Activated T-helper 1 cell treated with anti-CD3 and anti-CD28 coated beads, Interleukin-2, amount 50 U/mL, for 16 hours (primary cell): ENCODE measurements at places on chromosomes 1 and 21.

- DNase-seq = no peak
Observed at GRCh38 chr21:26095131-26095530, 75.4 kb downstream of the APP start.

DNA sequence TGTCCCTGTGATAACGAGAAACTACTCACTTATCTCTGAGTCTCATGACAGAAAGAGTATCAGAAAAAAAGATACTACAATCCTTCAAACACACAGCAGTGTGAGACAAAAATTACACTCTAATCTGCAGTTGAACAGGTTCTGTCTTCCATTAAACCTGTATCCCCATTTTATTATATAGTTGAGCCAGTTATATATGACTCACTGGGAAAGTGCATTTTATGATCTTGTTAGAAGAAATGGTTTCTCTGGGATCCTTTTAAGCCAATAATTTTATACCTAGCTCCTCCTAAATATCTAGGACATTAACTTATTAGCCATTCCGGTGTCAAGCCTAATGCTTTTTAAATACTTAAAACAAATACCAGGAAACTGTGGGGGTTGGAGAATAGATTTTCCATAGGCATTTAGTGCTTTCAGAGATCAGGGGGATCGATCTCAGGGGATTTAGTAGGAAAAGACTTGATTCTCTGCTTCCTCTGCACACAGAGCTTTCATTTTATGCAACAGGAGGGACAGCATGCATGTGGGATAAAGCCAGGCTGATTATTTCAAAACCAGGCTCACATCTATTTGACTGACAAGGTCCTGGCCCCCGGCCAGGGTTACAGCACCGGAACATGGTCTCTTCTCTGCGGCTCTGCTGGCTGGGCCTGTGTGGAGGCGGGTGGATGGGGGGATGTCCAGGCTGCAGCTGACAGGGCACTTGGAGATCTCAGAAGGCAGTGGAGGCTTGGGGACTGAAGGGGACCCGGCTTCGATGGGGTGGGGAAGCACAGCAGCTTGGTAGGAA, 310.6 kb downstream of the DISC1 start:
- no peak for DNase-seq

DNA sequence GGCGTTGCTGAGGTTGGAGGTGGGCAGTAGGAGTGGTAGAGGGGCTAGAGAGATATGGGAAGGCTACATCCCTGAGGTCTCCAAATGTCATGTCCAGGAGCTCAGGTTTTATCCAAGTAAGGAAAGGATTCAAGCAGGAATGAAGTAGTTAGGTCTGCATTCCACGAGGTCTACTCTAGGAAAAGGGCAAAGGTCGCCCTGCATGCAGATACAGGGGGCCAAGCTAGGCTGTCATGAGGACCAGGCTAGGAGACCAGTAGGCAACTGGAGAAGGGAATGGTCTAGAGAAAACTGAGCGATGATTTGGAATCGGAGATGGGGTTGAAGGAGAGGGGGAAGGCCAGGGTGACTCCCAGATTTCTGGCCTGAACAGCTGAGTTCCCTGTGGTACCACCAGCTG, 48.7 kb downstream of the IRF2BP2 start:
- no peak for DNase-seq

DNA sequence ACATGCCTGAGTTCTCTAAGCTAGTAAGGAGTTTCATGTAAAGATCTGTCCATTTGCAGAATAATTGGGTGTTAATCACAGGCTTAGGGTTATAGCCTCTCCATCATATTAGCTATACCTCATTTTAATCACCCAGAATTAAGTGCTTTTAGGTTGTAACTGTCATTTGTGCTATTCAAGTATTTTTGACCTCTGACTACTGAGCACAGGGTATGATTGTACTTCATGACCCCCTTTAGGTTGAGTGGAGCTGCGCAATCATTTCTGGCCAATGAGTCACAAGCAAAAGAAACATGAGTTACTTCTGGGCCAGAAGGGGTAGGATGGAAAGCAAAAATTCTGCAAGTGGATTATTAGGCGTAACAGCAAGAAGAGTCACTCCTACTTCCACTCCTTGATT, 8.4 kb upstream of the SNX7 start:
- DNase-seq = no peak

DNA sequence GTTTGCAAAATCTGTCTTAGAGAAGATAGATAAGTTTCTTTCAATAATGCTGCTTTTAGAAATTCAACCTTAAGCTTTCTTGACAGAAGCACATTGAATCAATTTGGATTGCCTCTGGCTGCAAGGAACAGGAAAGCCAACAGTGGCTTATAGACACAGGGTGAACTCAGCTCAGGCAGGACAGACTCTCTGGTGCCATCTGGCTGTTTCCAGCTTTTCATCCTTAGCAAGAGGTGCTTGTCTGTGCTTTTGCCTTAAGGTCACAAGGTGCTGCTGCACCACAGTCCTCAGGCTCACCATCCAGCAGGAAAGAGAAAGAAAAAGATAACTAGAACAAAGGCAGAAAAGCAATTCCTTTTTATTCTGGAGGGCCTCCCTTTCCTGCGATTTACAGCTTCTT, 93.7 kb upstream of the ETS2 start:
- no peak for DNase-seq

- no peak for DNase-seq
Observed at GRCh38 chr1:17531343-17531681, 8.2 kb upstream of the ARHGEF10L start.

- no peak for DNase-seq
Observed at GRCh38 chr1:207838156-207839082, 72.5 kb downstream of the CD34 start.

DNA sequence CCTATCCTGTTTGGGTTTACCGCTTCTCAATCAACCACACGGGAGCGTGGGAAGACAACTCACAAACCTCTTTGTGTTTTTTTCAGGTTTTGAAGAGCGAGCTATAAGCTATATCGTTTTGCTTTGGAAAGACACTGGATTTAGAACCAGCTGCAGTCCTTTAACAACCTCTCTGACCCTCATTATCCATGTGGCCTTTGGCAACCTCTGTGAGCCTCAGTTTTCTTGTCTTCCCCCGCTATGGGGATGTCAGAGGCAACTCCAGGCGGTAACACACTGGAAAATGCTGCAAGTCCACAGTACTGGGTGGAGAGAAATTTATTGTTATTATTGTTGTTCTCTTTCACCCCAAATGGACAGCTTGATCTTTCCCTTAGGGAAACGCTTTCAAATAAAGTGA, 100.0 kb downstream of the ETS2 start:
- DNase-seq = no peak

DNA sequence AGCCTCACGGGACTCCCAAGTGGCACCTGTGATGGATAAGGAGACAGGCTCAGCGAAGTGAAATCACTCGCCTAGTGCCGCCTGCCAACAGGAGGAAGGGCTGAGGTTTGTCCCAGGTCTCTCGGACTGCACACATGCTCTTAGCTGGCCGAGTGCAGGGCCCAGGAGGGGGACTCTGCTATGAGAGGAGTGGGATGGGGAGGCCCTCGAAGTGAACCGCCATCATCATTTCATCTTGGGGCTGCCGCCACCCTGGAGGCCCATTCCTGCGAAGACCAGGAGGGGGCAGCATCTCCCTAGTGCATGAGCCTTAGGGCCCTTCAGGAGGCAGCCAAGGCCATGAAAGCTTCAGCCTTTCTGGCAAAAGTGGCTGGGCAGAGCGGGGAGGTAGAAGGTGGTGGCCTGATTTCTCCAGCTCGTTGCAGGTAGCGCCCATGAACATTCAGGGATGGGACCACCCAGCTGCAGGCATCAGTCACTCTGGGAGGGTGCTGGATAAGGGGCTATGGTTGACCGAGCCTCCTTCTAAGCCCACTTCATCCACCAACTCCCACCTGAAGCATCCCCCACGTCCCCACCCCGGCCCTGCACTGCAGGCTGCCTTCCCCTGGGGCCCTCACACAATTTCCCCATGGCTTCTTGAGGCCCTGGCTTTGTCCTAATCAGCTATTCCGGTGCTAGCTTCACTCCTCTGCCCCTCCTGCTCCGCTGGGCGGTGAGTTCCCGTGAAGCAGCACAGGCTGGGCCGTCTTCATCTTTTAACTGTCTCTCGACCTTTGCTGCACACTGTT, 17.2 kb upstream of the RASSF5 start:
- DNase-seq = peak; percentile 66

- peak; percentile 64 for DNase-seq
Observed at GRCh38 chr1:40849801-40850592, 12.2 kb downstream of the CITED4 start.

DNA sequence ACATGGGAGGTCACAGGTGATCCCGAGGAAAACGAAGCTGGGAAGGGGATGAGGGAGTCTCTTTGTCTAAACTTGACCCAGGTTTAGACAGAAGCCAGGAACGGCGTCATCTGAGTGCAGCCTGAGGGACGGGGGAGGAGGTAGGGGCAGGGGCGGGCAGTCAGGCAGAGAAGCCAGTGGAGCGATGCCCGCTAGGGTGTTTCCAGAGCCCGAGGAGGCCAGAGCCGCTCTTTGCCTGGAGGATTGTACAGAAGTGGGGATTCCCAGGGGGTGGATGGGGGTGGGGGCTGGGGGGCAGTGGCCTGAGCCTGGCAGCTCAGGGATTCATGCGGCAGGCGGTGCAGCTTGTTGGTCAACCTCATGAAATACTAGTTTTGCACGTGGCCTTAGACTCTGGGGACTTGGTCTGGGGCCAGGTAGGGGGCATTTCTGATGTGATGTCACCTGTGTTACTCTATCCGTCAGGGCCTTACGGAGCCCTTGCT, 58.4 kb downstream of the VPS26C start:
- DNase-seq = no peak

- no peak for DNase-seq
Observed at GRCh38 chr1:88873737-88874349, 17.5 kb downstream of the GTF2B start.

GRCh38 chr1:99439433-99440075, 175.3 kb downstream of the PLPPR4 start:
- DNase-seq = no peak

GRCh38 chr1:24904731-24905354, 25.2 kb downstream of the RUNX3 start:
- no peak for DNase-seq

DNA sequence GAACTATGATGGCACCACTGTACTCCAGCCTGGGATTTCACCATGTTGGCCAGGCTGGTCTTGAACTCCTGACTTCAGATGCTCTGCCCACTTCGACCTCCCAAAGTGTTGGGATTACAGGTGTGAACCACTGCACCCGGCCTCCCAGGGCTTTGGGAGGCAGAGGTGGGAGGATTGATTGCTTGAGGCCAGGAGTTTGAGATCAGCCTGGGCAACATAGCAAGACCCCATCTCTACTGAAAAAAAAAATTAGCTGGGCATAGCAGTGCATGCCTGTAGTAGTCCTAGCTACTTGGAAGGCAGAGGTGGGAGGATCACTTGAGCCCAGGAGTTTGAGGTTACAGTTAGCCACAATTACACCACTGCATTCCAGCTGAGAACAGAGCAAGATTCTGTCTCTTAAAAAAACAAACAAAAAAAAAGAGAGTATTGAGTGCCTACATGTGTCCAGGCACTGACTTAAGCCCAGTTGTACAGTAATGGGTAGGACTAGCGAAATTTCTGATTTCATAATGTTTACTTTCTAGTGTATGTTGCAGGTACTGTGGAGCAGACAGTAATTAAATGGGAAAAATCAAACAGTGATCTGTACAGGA, 4.2 kb downstream of the MANEAL start:
- DNase-seq = no peak

DNA sequence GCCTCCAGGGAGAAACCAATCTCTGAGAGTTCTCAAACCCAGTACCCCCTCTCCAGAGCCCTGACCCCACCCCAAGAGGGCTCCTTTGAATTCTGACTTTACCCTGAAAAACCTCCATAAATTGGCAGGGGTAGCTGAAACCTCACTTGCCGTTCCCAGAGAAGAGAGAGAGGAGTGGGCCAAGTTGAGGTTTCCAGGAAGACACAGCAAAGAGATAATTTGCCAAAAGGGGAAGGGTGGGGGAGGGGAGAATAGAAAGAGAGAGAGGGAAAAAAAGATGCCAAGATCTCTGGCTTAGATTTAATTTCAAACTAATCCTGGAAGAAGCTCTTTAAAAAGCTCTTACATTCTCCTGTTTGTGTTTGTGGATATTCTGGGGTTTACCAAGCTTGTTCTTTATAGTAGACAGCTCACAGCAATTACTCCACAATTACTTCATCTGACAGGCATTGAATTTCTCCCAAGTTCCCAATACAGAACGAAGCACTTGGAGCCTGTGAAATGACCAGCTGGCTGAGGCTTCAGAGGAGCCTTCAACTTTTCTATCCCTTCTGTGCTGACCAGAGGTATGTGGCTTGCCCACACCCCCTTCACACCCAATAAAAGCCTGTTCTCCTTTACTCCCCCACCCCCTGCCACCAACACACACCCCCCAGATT, 1.1 kb upstream of the GRHL3 start:
- no peak for DNase-seq

- DNase-seq = no peak
Observed at GRCh38 chr1:205263580-205264190, 35.9 kb downstream of the TMCC2 start.

DNA sequence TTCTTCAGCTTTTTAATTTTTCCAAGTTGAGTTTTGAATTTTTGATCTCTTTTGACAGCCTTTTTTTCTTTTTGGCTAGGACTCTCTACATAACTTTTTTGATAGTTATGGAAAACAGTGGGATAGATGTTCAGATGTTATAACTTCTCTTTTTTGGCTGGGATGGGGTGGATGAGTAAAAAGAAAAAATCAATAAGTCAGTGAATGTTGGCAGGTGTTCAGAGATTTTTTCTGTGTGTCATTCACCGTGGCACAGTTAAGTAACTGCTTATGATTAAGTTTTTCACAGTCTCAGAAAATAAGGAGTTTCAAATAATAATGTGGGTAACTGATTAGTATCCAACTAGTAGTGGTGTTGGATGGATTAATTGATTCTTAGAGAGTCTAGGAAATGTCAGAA, 24.0 kb downstream of the HS2ST1 start:
- no peak for DNase-seq

GRCh38 chr1:188903241-188903640, 1574.4 kb downstream of the BRINP3 start:
- DNase-seq = no peak

- DNase-seq = no peak
Observed at GRCh38 chr1:65064981-65065380, 83.0 kb upstream of the AK4 start.

DNA sequence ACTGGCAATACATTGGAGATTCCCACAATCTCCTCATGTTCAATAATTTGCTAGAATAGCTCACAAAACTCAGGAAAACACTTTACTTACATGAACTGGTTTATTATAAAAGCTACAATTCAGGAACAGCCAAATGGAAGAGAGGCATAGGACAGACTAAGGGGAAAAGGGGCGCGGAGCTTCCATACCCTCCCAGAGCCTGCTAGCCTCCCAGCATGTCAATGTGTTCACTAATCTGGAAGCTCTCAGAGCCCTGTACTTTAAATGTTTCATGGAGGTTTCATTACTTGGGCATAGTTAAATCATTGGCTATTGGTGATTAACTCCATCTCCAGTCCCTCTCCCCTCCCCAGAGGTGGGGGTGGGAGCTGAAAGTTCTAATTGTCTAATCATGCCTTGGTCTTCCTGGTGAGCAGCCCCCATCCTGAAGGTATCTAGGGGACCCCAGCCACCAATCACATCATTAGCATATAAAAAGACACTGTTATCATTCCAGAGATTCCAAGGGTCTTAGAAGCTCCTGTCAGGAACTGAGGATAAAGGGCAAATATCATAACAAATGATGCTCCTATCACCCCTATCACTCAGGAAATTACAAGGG, 10.9 kb upstream of the DMRTB1 start:
- no peak for DNase-seq
